ENCODE measurements at places on chromosomes 1 and 21.
A peak's percentile ranks its signal among the peaks of the same experiment; 100 is the strongest.

DNA sequence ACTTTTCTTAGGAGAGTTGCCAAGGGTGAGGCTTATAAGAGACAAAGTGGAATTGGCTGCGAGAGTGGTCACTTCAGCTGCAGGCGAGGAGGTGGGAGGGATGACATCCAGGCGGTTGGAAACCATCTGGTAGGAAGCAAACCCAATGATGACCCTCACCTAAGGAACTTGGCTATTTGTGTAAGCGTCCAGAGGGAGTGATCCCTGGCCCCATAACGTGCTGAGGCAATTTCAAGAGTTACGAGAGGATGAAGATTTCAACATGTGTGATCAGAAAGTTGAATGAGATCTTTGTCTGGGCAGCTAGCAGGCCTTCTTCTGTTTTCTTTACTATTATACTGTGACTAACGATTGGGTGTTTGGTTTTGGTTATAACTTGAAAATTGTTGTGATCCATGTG is 102.7 kb upstream of the VANGL1 start:
- no peak for DNase-seq

- no peak for DNase-seq
Measured at GRCh38 chr1:19014765-19015164, 58.3 kb upstream of the IFFO2 start.

DNA sequence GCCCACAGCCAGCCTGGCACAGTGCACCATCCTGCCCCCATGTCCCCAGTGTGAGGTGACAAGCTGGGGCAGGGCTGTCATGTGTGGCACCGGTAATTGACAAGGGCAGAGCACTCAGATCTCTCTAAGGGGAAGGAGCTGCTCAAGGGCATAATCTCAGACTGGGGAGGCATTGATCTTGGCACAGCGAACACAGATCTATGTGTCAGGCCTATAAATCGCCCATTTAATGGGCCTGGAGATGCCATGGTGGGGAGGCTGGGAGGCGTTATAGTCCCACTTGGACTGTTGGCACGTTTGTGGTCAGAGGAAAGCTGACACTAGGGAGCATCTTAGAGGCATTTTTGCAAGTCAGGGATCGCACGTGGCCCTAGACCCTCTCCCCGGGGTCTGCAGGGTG is 594.1 kb downstream of the PTPRU start:
- no peak for DNase-seq

- no peak for DNase-seq
Measured at GRCh38 chr1:11068600-11069473, 9.0 kb upstream of the SRM start.

GRCh38 chr1:212624976-212625501 is 16.5 kb downstream of the ATF3 start:
- DNase-seq: no peak

- DNase-seq: no peak
Measured at GRCh38 chr1:4944911-4945310, 290.5 kb downstream of the AJAP1 start.

- DNase-seq: no peak
Measured at GRCh38 chr1:84750110-84750730, 60.0 kb upstream of the SSX2IP start.

DNA sequence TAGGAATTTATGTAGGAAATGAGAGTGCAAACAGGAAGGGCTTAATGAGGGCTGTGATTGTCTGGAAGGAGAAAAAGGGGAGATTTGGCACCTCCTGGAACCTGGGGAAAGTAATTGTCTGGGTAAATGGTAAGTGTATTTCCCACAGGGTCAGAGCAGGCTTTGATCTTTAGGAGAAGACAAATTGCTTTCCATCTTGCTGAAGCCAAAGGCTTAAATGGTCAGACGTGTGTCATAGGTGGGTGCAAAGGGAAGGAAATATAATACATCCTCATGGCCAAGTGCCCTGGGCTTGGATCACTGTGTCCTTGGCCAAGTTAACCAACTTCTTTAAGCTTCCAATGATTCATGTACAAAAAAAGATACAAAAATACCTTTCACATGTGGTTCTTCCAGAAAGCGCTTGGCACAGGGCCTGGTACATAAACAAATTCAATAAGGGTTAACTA is 1.3 kb upstream of the DUSP23 start:
- no peak for DNase-seq

DNA sequence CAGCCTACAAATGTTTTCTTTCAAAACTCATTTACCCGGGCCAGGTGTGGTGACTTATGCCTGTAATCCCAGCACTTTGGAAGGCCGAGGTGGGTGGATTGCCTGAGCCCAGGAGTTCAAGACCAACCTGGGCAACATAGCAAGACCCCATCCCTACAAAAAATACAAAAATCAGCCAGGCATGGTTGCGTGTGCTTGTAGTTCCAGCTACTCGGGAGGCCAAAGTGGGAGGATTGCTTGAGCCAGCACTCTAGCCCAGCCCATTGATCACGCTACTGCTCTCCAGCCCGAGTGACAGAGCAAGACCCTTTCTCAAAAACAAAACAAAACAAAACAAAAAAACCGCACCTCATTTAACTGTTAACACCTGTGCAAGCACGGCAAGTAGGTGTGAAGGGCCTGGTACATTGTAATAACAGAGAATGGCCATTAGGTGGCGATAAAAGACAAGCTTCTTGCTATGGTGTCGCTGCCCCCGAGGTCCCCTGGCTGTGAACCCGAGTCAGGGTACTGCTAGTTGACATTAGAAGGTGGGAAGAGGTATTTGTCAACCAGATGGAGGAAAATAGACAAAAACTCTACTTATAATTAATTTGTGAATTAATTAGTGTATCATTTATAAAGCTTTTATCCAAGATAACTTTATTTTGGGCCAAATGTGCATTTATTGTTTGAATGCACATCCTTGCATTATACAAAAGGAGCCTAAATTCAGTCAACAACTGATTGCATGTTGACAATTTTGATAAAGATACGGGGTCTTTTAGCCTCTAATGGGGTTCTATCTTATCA is 66.5 kb downstream of the SH3BGR start:
- DNase-seq: no peak

GRCh38 chr1:17551755-17552234 is 12.3 kb downstream of the ARHGEF10L start:
- DNase-seq: no peak

GRCh38 chr1:30856260-30856790 is 52.2 kb downstream of the SDC3 start:
- no peak for DNase-seq

DNA sequence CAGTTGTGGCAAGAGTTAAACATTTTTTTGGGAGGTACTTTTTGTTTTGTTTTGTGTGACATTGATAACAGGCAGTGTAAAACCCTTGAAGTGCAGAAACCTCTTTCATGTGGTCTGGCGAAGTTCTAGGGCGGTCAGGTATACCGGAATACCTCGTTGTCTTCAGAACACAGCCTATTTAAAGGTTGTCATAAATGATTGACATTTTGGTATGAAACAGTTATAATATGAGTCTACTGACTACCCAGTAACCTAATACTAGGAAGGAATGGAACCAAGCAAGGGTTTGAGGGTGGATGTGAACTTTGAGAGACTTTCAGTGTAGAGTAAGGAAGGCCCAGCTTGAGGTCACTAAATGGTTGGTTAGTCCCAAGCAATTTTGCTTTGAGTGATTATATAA is 40.5 kb downstream of the PATJ start:
- DNase-seq: peak; percentile 43

GRCh38 chr1:216186816-216187215 is 236.4 kb downstream of the USH2A start:
- no peak for DNase-seq

GRCh38 chr1:234980645-234981396 is 147.8 kb downstream of the TOMM20 start:
- peak; percentile 49 for DNase-seq

DNA sequence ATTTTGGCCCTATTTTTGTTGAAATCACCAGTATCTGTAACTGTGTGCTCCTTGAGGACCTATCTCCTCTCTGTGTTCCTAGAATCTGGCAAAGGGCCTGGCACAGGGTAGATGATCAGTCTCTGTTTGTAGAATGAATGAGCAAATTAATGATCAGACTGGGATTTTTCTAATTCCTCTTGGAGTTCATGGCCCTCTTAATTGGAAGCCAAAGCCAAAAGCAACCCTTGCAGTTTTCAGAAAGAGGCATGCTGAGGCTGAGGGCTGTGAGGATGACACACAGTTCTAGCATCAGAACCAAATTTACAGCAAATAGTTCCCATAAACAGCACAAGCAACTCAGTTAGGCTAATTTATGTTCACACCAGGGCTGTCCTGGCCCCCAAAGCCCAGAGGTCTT is 111.1 kb upstream of the BEND5 start:
- no peak for DNase-seq

DNA sequence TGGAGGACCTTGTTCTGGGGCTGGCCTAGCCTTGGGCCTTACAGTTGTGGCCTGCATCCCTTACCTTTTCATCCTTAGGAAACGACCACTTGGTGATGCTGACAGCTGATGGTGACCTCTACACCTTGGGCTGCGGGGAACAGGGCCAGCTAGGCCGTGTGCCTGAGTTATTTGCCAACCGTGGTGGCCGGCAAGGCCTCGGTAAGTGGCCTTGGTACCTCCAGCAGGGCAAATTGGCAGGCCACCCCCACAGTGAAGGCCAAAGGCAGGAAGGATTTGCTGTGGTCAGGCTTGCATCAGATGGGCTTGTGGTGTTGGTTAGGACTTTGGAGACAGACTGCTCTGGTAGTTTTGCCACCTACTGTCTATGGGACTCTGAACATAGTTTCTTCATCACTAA is 17.7 kb upstream of the TRNAU1AP start:
- DNase-seq: no peak

- no peak for DNase-seq
Measured at GRCh38 chr1:183087001-183087400, 63.8 kb downstream of the LAMC1 start.

DNA sequence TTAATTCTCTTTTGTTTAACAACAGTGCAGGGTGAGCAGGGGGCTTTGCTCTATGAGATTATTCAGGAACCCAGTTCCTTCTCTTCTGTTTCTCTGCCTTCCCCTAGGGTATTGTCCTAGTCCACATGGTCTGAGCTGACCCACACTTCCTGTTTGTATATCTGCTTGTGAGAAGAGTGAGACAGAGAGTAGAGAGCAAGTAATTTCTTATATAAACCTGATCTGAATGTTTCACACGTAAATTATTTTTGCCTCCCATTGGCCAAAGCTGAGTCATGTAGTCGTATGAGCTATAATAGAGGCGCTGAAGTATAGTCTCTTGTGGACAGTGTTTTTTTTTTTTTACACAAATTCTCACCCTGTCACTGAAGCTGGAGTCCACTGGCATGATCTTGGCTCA is 134.2 kb upstream of the SERTAD4 start:
- DNase-seq: no peak

DNA sequence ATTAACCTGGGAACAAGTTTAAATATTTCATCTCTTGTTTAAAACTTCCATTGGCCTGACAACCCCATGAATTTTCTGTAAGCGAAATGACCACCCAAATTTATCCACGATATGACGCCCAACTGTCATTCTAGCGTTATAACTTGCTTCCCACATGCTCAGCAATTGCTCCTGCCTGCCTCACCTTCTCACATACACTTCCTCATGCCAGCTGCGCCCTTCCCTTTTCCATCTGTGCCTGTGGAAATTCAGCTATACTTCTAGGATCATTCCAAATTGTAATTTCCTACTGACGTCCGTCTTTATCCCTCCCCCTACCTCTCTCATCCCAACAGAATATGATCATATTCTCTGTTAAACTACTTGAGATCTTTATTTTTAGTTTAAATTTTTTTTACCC is 248.0 kb downstream of the RGS7 start:
- no peak for DNase-seq

- DNase-seq: no peak
Measured at GRCh38 chr1:27429029-27429425, 36.6 kb downstream of the GPR3 start.

DNA sequence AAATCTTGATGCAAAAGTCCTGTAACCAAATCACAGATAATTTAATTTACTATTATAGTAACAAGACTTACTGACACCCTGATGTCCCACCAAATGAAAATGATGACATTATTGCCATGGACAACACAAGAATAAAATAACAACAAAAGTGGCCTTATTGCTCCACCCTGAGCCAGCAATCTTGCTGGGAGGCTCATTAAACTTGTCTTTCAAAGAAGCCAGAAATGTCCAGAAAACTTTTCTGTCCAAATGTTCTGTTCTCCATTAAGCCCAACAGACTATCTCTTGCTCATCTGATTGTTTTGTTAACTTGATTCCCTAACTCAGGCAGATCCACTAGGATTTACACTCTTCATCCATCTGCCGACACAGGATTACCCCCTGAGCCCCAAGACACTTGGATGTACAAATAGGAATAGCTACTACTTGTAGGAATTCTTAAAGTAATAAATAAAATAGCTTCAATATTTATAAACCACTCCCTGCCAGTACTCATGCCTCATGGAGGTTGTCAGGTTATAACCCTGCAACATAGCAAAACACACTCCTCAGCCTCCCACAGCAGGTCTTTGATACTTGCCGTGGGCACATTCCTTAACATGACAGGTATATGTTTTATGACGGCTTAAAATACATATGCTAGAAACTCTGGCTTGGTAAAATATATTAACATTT is 84.9 kb downstream of the PTPN14 start:
- DNase-seq: no peak

DNA sequence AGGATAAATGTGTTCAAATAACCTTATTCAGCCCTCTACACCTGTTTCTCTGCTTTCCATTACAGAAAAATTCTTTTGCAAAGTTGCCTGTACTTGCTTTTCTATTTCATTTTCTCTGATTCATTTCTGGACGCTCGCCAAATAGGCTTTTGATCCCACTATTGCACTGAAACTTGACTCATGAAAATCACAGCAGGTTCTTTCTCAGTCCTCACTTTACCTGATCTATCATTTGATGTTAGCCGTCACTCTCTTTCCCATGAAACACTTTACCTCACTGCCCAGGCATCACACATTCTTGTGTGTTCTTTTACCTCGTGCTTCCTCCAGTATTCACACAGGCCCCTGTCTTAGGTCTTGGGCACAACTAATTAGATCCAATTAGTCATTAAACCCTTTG is 26.2 kb downstream of the HSPA13 start:
- no peak for DNase-seq

DNA sequence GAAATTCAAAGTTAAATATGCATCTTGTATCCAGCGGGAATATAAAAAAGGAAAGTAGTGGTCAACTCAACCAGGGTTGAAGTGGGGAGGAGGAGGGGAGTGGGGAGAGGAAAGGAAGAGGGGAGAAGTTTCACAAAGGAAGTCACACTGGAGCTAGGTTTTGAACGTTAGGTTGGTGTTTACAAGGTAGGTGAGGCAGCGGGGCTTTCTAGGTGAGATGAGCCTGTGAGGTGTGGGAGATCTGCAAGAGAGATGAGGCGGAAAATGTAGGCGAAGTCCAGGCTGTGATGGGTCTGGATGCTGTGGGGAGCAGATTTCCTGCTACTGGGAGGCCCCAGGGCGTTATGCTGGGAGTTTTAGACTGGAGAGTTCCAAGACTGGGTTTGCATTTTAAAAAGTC is 36.1 kb upstream of the IL20 start:
- no peak for DNase-seq

DNA sequence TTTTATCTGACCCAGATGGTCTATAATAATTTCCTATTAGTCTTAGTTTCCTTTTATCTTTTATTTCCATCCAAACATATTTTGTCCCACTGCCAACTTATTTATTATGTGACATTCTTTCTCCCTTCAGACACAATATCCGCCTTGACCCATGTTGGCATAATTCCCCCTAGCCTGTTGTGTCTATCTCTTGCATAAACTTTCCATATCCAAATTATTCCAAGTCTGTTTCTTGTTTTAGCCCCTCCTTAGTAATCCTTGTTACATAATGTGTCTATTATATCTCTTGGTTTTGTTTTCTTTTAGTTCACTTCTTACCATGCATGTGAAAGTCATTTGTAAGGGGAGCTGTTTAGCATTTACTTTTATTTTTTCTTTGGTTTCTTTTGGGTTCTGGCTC is 81.6 kb upstream of the CACHD1 start:
- no peak for DNase-seq

Data from stimulated activated CD8-positive, alpha-beta memory T cell treated with anti-CD3 and anti-CD28 coated beads, Interleukin-12 subunit alpha, Interleukin-12 subunit beta, amount 100 ng/mL, for 1 hour (primary cell).